Muscle of leg (tissue), 16 donors: ENCODE measurements at places on chromosomes 2 and 18. TPM values are rescaled to one million over a fixed set of nuclear protein-coding genes. Genes with fewer than 3 reads are reported as not detected.
A peak's percentile ranks its signal among the peaks of the same experiment; 100 is the strongest.

DNA sequence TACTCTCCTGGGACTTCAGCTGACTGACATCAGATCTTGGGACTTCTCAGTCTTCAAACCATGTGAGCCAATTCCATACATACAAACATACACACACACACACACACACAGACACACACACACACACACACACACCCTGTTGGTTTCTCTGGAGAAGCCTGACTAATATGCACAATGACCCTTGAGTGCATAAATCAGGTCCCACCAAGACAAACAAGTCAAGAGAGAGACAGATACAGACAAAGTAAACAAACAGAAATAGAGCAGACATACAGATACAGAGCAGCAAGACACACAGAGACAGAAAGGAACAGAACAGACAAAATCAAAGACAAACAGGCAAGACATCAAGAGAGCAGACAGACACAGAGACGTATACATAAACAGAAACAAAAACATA is 43.8 kb upstream of the DDX18 start:
- no peaks in the 10 kb centered on the region for H3K4me1 ChIP-seq
- no peaks in the 10 kb centered on the region for H3K27me3 ChIP-seq
- no peaks in the 10 kb centered on the region for H3K36me3 ChIP-seq
- no peak overlapping the region for H3K27ac ChIP-seq
- no peak for DNase-seq

GRCh38 chr2:20997953-20998722 is 45.7 kb downstream of the APOB start:
- no peak overlapping the region for H3K4me3 ChIP-seq
- no peaks in the 10 kb centered on the region for H3K36me3 ChIP-seq
- peaks cover 2% of the 10 kb centered on the region for H3K27me3 ChIP-seq
- H3K4me1 ChIP-seq: no peaks in the 10 kb centered on the region

DNA sequence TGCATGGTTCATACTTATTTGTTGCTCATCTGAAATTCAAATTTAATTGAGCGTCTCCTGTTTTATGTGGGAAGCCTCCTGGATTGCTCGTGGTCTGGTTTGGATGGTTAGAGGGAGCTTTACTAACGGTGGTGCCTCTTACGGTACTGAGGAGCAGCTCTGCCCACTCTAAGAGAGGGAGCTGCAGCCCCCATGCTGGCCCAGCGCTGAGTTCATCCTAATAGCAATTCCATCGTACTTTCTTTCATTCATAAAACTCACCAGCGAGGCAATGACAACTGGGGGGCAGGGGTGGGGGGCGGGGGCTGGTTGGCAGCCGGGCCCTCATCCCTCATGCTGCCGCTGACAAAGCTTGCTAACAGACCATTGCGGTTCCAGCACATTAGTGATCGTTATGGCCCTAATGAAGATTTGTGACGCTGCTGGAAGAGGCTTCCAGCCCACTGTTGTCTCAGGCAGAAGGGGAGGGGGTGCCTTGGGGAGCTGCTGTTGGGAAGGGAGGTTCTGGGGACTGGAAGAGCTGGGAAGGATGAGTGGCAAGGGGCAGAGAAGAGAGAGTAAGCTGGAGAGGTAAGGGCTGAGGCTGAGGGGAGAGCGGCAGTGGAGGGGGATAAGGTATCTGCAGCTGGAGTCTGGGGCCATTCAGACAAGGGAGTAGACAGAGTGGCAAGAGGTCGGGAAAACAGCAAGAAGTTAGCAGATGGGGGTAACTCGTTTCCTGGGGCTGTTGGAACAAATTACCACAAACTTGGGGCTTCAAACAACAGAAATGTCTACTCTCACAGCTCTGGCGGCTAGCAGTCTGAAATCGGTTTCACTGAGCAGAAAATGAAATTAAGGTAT is 238.1 kb downstream of the LPIN1 start:
- DNase-seq: peak; percentile 57
- peaks cover 10% of the 10 kb centered on the region for H3K27me3 ChIP-seq
- H3K4me3 ChIP-seq: no peak overlapping the region
- H3K4me1 ChIP-seq: peaks cover 25% of the 10 kb centered on the region

- no peak for DNase-seq
- no peak overlapping the region for H3K27ac ChIP-seq
- H3K4me3 ChIP-seq: no peak overlapping the region
- no peaks in the 10 kb centered on the region for H3K4me1 ChIP-seq
- no peaks in the 10 kb centered on the region for H3K27me3 ChIP-seq
Observed at GRCh38 chr2:1209761-1210160, 203.5 kb upstream of the TPO start.

DNA sequence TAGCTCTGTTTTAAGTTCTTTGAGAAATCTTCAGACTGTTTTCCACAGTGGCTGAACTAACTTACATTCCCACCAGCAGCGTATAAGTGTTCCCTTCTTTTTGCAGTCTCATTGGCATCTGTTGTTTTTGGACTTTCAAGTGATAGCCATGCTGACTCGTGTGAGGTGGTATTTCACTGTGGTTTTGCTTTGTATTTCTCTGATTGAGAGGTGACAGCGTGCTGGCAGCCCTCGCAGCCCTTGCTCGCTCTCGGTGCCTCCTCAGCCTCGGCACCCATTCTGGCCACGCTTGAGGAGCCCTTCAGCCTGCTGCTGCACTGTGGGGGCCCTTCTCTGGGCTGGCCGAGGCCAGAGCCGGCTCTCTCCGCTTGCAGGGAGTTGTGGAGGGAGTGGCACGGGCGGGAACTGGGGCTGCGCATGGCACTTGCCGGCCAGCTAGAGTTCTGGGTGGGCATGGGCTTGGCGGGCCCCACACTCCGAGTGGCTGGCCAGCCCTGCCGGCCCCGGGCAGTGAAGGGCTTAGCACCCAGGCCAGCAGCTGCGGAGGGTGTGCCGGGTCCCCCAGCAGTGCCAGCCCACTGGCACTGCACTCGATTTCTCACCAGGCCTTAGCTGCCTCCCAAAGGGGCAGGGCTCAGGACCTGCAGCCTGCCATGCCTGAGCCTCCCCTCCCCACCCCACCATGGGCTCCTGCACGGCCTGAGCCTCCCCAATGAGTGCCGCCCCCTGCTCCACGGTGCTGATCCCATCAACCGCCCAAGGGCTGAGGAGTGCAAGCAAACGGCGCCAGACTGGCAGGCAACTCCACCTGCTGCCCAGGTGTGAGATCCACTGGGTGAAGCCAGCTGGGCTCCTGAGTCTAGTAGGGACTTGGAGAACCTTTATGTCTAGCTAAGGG is 151.8 kb downstream of the IRS1 start:
- H3K36me3 ChIP-seq: no peaks in the 10 kb centered on the region
- peaks cover 16% of the 10 kb centered on the region for H3K4me1 ChIP-seq
- H3K4me3 ChIP-seq: no peak overlapping the region
- no peak for DNase-seq
- peaks cover 9% of the 10 kb centered on the region for H3K27me3 ChIP-seq

DNA sequence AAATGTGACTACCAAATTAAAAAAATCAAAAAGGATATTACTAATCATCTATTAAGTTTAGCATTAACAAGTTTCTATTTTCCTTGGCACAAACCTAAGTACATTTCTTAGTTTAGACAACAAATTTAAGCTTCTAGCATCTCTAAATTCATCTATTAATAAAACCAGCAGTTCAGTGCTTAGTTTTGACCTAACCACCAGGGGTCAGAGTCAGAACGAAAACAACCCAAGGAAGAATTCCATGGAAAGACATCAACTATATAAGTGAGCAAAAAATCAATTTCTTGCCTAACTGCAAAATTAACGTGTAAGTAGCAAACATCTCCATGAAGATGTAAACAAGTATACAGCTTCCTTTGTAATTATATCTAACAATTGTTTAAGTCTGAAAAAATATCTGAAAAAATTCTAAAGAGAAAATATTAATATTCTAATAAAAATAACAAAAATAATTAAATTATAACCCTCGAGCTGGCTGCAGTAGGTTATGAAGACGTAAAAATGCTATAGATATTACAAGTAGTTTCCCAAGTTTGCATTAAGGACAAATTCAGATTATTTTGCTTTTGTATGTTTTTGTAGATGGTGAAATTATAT is 83.7 kb downstream of the CERKL start:
- H3K36me3 ChIP-seq: no peaks in the 10 kb centered on the region
- no peak overlapping the region for H3K4me3 ChIP-seq
- no peaks in the 10 kb centered on the region for H3K4me1 ChIP-seq
- DNase-seq: peak; percentile 37

GRCh38 chr2:232901736-232902578 is 31.9 kb downstream of the SNORC start:
- DNase-seq: no peak
- H3K27me3 ChIP-seq: peaks cover 12% of the 10 kb centered on the region
- H3K36me3 ChIP-seq: no peaks in the 10 kb centered on the region
- no peak overlapping the region for H3K4me3 ChIP-seq

DNA sequence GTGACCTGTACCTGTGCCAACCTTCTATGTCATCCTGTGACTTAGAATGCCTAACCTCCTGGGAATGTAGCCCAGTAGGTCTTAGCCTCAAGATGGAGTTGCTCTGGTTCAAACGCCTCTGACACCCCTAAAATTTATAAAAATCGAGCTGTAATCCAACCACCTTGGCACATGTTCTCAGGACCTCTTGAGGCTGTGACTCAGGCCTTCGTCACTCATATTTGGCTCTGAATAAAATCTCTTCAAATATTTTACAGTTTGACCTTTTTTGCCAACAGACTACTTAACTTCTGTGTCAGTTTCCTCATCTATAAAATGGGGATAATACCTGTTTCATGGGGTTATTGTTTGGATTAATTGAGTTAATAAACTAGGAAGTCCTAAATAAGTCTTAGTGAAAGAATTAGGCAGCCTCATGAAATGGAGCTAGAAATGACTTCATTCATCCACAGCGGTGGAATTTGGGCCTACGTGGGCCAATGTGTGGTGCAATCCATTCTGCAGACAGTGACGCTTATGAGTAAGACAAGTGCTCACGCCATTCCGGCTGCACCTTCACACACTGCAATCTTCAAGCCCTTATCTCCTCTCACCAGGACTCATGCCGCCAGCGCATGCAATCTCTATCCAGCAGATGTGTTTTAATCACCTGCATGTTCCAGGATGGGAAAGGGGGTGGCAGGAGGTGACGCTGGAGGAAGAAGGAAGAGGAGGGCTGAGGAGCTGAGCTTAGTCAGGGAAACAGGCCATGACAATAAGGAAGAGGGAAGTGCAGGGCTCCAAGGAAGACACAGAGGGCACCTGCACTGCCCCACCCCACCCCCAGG is 2.0 kb upstream of the UBE2F start:
- peaks cover 22% of the 10 kb centered on the region for H3K4me1 ChIP-seq
- no peak overlapping the region for H3K27ac ChIP-seq
- no peaks in the 10 kb centered on the region for H3K27me3 ChIP-seq
- no peaks in the 10 kb centered on the region for H3K36me3 ChIP-seq

DNA sequence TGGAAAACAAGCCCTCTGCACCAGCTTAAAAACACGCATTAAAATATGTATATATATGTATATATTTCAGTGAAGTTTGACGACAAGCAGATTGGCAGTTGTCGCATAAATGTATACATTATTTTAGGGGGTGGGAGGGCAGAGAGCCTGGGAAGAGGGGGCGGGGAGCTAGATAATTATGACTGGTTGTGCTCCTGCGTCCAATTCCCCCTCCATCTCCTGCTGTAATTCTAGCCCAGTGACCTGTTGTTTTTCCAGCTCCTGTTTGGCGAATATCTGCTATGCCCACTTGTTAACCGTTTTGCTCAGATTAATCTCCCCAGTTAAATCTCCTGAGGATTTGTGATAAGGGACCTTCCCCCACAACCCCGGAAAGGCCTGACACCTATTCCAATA is 656 bp downstream of the UNC80 start:
- DNase-seq: no peak
- H3K27me3 ChIP-seq: peaks cover 8% of the 10 kb centered on the region
- no peak overlapping the region for H3K4me3 ChIP-seq
- H3K27ac ChIP-seq: no peak overlapping the region

GRCh38 chr18:8779251-8779650 is 73.9 kb downstream of the MTCL1 start:
- H3K36me3 ChIP-seq: peaks cover 10% of the 10 kb centered on the region
- no peaks in the 10 kb centered on the region for H3K27me3 ChIP-seq
- H3K4me3 ChIP-seq: no peak overlapping the region
- peaks cover 20% of the 10 kb centered on the region for H3K4me1 ChIP-seq
- no peak for DNase-seq

DNA sequence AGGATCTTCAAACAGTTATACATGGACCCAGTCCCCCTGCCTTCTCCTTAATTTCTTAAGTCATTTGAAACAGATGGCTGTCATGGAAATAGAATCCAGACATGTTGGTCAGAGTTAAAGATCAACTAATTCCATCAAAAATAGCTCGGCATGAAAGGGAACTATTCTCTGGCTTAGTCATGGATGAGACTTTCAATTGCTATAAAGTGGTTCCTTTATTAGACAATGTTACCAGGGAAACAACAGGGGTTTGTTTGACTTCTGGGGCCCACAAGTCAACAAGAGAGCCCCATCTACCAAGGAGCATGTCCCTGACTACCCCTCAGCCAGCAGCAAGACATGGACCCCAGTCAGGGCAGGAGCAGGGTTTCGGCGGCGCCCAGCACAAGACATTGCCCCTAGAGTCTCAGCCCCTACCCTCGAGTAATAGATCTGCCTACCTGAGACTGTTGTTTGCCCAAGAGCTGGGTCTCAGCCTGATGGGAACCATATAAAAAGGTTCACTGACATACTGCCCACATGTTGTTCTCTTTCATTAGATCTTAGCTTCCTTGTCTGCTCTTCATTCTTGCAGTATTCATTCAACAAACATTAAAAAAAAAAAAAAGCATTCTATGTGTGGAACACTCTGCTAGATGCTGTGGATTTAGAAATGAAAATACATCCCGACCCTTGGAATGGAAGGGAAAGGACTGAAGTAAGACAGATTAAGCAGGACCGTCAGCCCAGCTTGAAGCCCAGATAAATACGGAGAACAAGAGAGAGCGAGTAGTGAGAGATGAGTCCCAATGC is 4.6 kb downstream of the TTR start:
- no peaks in the 10 kb centered on the region for H3K4me1 ChIP-seq
- DNase-seq: no peak
- H3K36me3 ChIP-seq: no peaks in the 10 kb centered on the region
- H3K27ac ChIP-seq: no peak overlapping the region

DNA sequence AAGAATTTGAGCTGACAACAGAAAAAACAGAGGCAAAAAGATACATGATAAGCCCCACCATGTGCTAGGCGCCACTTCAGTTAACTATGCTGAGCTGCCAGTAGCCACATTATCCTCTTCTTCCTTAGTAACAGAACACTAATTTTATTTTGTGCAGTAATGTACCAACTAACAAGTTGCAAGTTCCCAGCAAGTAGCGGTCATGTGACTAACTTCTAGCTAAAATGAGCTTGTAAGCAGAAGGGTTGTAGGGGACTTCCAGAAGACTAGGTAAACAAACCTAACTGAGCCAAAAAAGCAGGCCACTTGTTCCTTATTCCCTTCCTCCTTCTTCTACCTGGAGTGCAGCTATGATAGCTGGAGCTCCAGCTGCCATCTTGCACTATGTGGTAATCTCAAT is 75.5 kb downstream of the DTNB start:
- H3K27ac ChIP-seq: no peak overlapping the region
- H3K4me3 ChIP-seq: no peak overlapping the region
- no peaks in the 10 kb centered on the region for H3K36me3 ChIP-seq
- no peaks in the 10 kb centered on the region for H3K4me1 ChIP-seq

UGT1A4 gene
- polyA plus RNA-seq: not detected

MOGAT1 gene
- not detected for polyA plus RNA-seq

IL1RN gene
- 0.28 TPM for polyA plus RNA-seq
